ENCODE measurements at places on chromosomes 12 and 14.

DNA sequence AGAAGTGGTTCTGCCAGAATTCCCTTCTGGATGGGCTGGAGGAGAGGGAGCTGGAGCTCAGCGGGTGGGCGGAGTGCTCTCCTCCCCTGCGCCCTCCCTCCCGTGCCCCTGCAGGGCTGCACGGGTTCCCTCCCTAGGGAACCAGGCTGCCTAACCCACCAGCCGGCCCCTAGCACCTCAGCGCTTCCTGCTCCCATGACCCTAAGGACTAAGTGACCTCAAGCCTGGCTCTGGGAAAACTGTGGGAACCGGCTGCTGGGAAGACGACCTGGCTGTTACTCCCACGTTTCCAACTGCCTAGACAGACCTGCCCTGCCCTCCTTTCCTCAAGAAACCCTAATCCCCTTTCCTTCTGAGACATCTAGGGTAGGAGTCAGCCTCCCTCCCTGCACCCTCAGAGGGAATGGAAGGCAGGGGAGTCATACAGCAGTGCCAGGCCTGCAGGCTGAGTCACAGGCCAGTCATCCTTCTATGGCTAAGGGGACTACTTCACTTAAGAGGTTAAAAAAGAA lies 31.5 kb downstream of the SLC6A12 start:
- DNase-seq: no peak

- DNase-seq: no peak
Observed at GRCh38 chr12:92193846-92194245, 48.2 kb upstream of the BTG1 start.

DNA sequence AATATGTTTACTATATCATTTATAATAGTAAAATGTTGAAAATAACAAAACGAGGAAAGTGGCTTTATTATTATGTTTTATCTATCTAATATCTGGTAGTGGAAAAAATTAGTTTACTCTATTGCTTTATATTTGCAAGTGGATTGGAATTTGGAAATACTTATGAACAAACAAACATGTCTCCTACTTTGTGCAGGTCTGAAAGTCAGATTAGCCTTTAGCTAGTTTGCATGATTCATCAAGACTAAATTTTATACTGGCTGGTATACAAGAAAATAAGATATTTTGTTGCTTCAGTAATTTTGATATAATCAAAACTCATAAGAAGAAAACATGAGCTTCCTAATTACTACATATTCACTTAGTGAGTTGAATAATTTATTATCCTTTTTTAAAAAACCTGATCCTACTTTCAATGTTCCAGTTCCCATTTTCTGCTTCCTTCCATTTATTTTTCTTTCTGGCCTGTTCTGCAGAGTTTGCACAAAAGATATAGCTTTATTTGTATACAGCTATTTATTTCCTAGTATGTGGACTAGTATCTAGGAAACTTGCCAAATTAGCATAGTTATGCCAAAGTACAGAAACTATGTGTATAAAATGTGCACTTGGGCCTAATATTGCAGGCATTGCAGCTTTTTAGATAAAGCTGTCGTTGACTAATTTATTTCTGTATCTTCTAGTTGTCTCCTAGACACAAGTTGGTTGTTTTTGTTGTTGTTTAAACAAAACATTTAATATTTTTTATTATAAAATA lies 122.0 kb downstream of the AKAP6 start:
- DNase-seq: no peak

DNA sequence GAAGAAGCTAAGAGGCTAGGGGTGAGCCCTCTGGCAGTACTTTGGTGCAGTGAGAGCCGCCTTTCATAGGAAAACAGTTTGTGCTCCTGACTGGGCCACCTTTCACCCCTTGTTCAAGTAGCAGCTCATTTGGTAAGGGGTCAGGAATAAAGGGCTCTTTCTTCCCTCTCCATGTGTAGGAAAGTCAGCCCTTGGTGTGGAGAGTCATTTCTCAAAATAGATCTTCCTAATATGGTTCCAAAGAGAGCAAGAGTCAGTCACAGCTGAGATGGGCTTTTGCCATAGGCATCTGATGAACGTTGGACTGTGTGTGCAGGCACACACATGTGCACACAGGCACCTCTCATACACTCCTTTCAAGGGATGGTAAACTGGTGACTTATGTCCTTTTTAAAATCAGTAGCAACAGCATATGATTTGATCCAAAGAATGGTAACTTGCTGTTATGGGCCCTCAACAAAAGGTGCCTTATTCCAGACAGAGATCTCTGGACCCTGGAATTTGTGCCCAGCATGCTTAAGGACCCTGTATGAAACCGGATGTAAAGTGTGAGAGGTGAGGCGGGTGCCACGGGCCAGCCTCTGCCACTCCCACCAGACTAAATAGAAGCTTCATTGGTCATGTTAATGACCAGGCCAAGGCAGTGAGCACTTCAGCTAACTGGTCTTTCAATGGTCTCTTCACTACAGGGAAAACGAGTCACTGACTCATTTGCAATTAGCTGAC lies 16.7 kb upstream of the RIC8B start:
- no peak for DNase-seq

- no peak for DNase-seq
Observed at GRCh38 chr12:54294953-54295566, 5.8 kb downstream of the NFE2 start.

GRCh38 chr12:1542599-1542998 lies 51.8 kb downstream of the FBXL14 start:
- no peak for DNase-seq

- DNase-seq: no peak
Observed at GRCh38 chr12:46555406-46555852, 182.9 kb upstream of the SLC38A2 start.

DNA sequence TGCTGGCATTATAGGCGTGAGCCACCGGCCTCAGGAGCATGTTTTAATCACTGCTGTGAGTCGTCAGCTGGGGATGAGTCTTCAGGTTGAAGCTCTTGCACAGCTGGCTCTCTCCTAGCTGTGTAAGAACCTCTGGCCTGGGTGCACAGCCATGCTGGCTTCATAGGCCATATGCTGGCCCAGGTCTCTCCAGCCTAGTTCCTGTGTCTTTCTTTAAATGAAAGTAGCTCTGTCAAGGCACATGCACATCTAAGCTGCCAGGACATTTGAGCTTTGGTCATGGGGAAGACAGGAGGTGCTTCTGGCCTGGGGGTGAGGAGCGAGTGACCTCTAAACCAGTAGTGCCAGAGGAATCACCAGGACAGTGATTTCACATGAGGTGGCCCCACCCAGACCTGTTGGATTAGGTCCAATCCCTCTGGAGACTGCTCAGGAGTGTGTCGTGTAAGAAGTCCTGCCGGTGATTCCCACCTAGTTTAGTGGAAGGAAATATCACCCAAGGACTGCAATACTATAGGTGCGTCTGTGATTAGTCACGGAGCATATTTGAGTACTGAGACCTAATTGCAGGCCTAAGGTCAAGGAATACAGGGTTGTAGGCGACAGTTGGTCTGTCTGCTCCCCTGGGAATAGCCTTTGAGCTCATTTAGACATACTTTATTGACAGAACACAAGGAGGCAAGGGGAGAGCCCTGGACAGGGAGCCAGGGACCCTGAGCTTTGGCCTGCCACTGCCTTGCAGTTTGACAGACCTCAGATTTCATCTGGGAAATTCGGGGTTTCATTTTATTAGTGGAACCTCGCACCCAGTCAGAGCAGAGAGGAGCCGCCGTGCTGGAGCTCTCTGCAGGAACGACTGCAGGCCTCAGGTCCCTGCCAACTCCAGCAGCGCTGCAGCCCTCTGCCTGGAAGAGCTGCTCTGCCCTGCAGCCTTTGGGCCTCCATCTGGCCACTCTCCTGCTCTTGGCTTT lies 67.0 kb downstream of the ANKRD9 start:
- DNase-seq: no peak

DNA sequence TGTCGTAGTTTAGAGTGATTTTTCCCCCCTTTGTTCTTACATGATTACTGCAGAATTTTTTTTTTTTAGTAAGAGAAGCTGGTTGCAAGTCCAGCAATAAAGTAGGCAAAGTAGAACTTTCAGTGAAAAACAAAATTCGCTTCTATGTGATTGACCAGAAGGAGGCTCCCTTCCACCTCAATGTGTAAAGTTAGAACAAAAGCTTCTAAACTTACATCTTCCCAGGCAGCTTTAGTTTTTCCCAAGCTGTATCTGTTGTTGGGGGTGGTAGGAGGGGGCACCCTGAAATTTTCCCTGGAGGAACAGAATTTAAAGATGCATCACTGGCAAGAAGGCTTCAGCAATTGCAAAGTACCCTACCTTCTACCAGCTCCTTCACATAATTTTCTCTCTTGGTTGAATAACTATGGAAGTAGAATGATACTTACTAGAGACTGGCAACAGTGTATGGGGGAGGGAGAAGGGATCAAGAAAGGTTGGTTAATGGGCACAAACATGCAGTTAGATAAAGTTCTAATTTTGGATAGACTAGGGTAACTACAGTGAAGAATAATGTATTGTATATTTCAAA lies 87.3 kb upstream of the E2F7 start:
- no peak for DNase-seq

DNA sequence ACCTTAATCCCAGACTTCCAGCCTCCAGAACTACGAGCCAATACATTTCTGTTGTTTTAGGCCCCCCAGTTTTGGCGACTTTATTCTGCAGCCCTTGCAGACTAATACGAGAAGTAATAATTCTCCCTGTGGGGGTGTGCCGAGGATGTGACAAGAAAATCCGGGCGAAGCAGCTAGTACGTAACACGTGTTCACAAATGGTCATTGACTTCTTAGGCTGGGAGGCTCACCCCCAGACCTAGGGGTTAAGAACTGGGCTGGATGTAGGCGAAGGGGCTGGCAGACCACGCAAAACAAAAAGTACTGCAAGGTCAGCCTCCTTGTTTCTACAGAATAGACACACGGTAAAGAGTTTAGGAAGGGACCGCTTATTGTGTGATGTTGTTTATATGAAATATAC lies 69.8 kb upstream of the ESRRB start:
- no peak for DNase-seq

DNA sequence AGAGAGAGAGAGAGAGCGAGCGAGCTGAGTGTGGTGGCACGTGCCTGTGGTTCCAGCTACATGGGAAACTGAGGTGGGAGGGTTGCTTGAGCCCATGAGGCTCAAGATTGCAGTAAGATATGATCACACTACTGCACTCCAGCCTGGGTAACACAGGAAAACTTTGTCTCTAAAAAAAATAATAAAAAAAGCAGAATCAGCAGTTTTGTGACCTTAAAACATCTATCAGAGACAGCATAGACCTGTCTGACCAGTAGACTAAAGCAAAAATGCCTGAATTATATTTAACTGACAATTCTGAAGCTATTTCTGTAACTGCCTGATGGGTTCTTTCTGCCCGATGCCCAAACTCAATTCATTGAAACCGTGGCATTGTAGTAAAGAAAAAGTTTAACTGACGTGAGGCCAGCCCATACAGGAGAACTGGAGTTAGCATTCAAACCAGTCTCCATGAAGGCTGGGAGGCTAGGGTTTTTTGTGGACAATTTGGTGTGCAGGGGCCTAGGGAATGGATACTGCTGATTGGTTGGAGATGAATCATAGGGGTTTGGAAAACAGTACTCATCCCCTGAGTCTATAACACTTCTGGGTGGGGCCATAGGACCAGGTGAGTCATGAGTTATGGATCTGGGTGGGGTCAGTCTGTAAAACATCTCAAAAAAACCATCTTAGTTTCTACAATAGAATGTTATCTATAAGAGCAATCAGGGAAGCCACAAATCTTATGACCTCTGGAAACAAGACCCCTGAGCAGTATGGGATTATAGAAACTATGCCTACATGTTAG lies 8.0 kb upstream of the RASSF8 start:
- DNase-seq: no peak

DNA sequence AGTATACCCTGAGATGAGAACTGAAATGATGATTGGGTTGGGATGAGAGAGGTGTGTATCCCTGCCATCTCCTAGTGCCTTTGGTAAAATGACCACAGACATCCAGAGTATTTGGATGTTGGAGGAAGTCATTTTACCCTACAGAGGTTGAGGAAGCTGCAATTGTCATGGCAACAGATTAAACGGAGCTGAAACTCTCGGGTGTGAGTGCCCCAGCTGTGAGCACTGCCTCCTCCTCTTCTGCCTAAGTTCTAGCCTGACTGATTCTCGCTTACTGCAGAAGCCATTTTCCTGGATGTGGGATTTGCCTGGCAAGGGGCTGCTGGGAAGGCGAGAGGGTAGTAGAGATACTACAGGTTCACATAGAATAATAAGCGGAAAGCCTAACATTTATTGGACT lies 10.3 kb upstream of the PPP4R4 start:
- no peak for DNase-seq

- DNase-seq: no peak
Observed at GRCh38 chr14:99812892-99813291, 19.7 kb downstream of the EML1 start.

DNA sequence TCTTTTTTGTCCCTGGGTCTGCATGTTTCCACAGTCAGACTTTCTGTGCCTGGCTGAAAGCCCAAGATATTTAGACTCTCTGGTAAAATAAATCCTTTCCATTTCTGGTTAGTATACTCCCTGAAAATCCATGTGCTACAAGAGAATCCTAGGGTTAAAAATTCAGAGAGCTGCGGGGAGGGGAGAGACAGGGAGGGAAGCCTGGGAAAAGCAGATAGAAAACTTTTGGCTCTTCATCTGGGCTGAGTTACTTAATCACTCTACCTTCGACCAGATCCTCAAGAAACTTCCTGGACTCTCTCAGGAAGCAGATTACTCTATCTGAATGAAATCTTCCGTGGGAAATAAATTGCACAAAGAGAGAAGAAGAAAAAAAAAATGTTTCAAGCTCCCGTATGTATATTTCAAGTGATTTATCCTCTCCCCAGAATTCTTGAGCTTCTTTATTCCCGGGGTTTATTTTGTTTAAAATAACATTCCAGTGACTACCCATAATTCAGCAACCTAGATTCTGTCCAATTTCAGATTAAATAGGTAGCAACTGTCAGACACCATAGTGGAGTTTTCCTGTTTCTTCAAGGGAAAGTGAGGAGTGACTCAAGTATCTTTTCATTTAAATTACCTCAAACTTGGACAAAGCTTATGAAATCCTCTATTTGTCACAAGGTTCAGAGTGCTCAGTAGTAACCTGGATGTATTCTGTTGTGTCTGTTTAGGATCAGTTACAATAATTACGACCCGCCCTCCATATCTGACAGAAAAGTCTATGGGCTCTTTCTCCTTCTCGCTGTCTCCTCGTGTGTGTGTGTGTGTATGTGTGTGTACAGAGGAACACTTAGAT lies 163.7 kb downstream of the MYRFL start:
- DNase-seq: no peak

DNA sequence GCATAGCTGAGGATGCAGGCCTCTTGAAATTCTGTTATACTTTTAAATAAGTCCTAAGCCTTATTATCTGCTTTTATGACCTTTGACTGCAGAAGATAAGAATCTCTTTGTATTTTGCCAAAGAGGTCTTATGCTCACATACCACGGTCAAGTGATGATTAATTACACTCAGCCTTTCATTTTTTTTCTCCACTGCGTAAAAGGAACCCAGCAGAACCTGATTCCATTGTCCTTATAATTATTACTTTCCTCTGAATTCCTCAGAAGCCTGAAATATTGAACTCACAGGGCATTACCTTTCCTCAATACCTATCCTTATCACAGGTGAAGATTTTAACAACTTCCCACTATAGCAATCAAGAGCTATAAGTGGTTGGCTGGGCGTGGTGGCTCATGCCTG lies 498.7 kb upstream of the RPL10L start:
- DNase-seq: no peak
